ENCODE measurements at places on chromosomes 1 and 21.

GRCh38 chr1:247216261-247216660 lies 39.6 kb upstream of the VN1R5 start:
- no peak for DNase-seq

GRCh38 chr21:34891613-34891943 lies 157.5 kb downstream of the RUNX1 start:
- no peak for DNase-seq

DNA sequence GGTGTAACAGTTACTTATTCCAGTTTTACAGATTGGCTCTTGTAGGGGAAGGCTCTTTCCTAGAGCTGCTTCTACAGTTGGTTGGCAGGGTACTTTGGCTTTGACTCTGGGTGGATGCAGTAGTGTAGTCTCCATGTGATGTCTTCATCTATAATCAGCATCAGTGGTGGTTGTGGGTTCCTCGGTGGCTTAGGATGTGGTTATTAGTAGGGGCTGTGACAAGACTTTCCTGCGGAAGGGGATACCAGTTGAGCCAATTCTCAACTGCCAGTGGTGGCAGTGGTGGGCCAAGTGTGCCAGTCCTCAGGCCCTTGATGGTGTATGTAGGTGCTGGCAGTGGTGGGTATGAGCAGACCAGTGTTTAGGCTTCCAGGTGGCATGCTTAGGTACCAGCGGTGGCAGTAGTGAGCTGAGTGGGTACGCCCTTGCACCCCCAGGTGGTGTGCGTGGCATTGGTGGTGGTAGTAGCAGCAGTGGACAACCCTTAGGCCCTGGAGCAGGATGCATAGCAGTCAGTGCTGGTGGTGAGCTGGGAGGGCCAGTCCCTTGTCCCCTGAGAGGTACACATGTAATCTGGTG lies 27.2 kb upstream of the KLF18 start:
- no peak for DNase-seq

DNA sequence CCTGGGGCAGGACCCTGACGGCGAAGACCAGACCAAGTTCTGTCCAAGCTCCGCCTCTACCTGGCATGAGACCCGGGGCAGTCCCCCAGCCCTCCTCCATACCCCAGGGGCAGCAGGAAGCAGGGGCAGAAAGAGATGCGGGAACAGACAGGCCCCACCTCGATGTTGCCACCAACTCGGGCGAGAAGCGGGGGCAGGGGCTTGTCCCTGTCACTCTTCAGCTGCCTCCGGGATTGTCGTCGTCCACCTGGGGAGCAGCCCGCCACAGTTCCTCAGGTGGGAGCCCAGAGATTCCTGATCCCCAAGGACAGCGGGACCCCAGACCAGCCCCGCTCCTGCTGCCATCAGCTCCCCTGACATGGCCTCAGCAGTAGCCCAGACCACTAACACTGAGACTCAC lies 54.8 kb downstream of the CHD5 start:
- no peak for DNase-seq

All from sciatic nerve (tissue), 2 donors.